ENCODE measurements at places on chromosomes 5 and 9.

GRCh38 chr5:125227333-125228095 lies 481.1 kb upstream of the ZNF608 start:
- DNase-seq = no peak

- no peak for DNase-seq
These were observed 394.5 kb downstream of the NFIB start for GRCh38 chr9:13919401-13919800.

DNA sequence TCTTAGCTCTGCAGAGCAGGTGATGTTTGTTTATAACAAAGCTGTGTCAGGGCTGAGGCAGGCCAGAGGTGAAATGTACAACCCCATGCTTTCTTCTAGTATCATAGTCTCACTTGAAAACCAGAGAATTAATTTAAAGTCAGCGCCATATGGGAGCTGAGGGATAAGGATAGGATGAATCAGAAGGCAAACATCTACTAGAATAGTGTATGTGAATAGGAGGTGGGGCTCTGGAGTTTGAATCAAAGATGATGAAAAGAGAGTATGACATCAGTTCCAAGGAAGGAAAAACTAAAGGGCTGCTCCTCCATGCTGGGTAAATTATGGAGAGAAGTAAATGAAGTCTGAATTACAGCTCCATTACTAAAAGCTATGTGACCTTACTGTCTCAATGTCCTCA lies 441.5 kb downstream of the RASEF start:
- DNase-seq = no peak

DNA sequence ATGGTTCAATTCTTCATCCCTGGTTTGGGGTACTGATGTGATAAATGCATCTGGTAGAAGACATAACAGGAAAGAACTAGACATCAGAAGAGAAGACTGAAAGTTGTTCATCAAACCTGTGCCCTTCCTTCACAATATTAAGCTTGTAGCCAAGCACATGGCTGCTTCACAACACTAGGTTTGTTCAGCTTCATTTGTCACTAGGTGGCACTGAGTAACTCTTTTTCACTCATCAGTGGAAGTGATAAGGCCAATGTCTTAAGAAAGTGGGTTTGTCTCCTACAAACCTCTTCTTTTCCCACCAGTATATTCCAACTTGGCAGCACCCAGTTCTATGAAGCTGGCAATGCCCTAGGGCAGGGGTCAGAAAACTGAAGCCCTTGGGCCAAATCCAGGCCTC lies 26.9 kb downstream of the ZNF484 start:
- DNase-seq = no peak

DNA sequence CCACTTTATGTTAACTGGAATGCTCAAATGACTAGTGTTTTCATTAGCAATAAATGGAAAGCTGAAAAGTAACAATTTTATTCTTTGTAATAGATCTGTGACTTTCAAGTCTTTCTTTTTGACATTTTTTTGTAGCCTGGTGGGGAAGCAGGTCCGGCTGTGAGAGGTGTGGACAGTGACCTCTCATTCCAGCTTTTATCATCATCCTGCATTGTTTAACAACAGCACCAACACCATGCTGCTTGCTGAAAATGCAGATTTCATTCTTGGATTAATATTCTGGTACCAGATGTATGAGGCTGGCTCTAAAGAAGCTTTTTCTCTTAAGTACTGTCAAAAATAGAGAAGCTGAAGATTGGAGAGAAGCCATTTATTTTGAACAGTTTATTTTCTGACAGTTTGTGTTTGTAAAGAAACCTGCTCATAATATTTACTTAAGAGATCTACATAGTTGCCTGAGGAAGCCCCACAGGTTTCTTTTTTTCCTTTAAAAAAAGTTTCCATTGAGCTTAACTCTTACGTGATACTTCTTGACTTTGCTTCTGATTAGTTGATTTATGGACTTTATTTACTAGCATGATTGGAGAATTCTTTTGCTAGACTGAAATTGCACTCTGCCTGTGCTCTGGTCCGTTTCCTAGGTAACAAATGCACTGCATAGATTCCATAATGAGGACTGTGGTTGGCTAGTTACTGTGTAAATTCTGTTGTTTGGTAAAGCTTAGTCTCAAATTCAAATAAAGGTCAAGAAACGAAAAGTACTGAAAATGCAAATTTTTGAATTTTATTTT lies 3.4 kb downstream of the KIAA1958 start:
- no peak for DNase-seq

DNA sequence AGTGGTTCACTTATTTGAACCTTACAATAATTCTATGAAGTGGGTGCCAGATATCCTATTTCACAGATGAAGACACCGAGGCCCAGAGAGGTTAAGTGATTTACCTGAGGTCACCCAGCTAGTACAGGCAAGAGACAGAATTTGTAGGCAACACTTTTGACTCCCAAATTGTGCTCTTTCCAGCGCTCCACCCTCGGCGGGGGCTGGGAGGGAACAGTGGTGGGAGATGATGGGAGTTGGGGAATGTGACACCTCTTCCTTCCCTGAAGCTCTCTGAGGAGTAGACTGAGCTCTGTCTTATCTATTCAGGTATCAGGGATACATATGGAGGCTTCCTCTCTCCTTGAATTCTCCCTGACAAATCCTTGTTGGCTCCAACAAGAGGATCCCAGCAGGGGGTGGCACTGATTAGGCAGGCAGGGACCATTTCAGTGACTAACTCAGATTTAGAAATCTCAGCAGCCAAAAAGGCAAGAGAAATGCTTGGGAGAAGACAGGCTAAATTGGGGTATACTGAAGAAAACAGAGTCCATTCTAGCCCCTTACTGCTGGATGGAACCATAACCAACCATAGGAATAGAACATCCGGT lies 95.8 kb upstream of the PANK3 start:
- no peak for DNase-seq

DNA sequence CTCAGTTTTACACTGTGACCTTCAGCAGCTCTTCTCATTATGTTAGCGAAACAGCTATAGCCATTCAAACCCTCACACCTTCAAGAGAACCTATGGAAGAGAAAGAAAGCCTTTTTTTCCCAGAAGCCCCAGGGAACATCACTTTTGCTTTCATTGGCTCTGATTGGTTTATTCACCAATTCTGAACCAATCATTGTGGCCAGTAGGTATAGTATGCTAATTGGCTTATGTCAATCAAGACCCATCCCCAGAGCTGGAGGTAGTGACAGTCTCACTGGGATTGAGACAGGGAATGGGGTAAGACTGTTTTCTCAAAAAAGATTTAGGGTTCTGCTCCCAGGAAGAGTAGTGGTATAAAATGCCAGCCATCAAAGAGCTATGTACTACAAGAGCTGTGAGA lies 74.1 kb upstream of the FSD1L start:
- no peak for DNase-seq

GRCh38 chr9:137321726-137322361 lies 19.8 kb upstream of the NRARP start:
- no peak for DNase-seq

GRCh38 chr9:34636791-34637355 lies 714 bp downstream of the SIGMAR1 start:
- DNase-seq = no peak

DNA sequence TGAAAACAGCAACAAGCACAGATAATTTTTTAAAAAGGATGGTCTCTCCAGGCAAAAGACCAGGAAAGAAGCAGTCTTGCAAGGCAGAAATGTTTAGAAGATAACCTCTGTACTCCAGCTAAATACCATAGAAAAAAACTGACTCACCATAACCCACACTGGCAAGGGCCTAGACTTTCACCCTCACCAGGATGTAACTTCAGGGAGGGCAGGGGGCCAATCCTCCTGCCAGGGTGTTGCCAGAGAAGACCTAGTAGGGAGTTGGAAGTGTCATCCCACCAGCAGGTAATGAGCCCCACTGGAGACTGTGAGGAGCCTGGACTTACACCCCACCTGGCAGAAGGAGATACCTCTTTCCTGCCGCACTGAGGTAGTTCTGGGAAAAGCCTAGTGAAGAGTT lies 97.6 kb downstream of the PRELID2 start:
- DNase-seq = no peak

GRCh38 chr5:81924442-81924841 lies 47.4 kb upstream of the ATG10 start:
- DNase-seq = no peak

DNA sequence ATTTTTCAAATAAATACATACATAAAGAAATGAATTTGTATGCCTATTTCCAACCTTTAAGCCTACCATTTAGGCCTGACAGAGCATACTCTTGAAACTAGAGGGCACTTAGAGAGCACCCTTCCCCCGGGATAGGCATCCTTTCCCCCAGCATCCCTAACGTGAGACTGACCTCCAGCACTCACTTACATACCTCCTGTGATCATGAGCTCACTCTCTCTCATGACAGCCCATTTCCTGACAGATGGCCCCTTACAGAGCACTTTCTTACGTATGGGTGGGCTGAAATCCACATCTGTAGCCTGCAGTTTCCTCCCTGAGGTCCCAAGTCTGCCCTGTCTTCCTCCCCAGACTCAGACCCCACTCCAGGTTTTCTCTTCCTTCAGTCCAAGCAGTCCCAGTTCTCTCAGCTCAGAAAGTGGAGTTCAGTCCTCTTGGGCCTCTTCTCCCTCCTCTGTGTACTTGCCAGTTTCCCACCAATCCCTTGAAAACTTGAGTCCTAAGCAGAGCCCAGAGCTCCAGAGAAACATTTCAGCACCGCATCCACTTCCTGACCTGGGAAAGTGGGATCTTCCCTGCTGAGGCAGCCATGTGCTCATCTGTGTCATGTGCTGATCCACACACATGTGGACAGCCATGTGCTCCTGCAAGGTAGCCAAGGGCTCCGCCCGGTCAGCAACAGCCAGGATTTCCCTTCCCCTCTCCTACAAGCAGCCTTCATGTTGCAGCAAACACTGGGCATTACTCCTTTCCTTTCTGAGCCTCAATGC lies 2.2 kb upstream of the CDX1 start:
- no peak for DNase-seq

DNA sequence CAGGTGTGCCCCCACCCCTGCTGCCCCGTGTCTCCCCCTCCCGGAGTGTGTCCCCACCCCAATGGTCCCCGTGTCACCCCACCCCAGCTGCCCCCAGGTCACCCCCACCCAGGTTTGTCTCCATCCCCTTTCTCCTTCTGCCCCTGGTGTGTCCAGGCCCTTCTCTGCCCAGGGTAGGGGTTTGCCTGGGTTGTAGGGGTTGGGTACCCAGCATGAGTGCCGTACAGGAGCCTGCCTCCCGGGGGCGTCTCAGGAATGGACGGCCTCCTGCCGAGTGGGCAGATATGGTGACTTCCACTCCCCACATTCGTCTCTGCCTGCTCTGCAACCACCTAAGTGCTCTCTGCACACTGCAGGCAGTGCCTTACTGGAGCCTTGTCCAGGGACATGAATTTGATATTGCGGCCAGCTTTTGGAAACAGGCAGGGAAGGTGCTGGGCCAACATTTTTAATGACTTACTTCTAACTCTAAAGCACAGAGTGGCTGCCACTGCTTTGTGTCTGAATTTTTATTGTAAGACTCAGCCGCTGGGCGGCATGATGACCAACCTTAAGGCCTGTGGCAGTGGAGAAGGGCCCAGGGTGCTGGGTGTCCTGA lies 6.7 kb downstream of the LRRC14B start:
- DNase-seq = no peak

GRCh38 chr5:57816108-57816507 lies 333.5 kb upstream of the ACTBL2 start:
- no peak for DNase-seq

- no peak for DNase-seq
These were observed 187.1 kb downstream of the ARHGEF28 start for GRCh38 chr5:73812962-73813588.

- no peak for DNase-seq
These were observed 1115.5 kb downstream of the TAF11L14 start for GRCh38 chr5:18749763-18750162.

- DNase-seq = no peak
These were observed 168.5 kb downstream of the DOCK2 start for GRCh38 chr5:169805527-169805934.

DNA sequence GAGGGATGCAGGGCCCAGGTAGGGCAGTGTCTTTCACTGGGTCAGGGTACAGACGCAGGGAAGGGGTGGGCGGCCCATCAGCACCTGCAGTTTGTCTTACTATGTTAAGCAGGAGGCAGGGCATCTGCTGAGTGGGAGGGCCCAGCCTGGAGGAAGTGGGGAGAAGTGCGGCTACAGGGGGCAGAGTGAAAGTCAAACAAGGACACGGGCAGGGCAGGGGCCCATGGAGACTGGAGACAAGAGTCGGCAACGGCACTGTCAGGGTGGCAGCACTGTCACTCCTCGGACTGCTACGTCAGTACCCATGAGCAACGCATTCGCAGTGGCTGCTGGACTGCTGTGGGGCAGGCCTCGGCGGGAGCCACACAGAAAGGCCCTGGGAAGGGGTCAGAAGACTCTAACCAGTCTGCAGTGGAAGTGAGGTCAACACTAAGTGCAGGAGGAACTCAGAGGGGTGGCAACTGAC lies 19.7 kb downstream of the CAMSAP1 start:
- no peak for DNase-seq

GRCh38 chr9:112905084-112905483 lies 14.4 kb upstream of the SLC46A2 start:
- no peak for DNase-seq

DNA sequence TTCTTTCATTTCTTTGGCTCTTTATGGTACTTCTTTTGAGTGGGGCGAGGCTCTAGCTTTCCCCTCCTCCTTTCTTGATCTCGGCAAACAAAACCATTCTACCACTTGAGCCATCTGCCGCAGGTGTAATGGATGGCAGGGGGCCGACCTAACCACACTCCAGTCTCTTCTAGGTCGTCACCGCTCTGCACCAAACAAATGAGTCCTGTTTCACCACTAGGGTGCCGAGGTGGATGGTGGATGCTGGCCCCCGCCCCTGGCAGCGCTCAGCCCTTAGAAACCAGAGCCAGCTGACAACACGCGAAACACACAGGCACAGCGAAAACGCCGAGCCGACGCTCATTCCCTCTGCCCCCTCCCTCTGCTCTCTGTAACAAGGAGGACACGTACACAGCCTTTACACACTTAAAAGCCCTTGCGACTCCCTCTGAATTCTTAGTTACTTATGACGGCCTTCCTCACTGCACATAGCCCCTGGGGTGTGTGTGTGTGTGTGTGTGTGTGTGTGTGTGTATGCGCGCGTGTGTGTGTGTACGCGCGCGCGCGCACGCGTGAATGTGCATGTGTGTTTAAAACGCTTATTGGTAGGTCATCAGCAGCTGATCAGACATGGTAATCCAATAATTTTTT lies 199.4 kb downstream of the MEF2C start:
- no peak for DNase-seq

- peak; percentile 28 for DNase-seq
These were observed 8.0 kb downstream of the PTCD2 start for GRCh38 chr5:72328172-72328571.

DNA sequence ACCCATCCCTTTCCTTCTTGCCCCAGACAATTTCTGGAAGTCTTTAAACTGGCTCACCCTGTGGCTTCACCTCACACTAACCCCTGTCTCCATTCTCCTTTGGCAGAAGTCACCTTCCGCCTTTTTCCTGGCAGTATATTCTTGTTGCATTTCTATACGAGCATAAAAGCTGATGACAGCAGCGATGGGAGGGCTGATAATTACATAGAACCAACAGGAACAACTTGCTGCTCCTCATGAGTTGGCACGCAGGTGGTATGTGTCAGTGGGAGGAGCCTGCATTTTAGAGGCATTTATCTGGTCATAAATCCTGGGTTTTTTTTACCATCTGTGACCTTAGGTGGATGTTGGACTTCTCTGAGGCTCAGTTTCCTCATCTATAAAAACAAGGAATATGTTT lies 61.4 kb upstream of the CKMT2 start:
- DNase-seq = no peak

Data from NCI-H2107 (cell line).